Nasal cavity respiratory epithelium epithelial cell of viscerocranial mucosa (primary cell): ENCODE measurements at places on chromosomes 13 and 19. TPM values are rescaled to one million over a fixed set of nuclear protein-coding genes. Genes with fewer than 3 reads are reported as not detected.

Gene CFD
- total RNA-seq, result 4.4 and 6.4 TPM in 2 replicates

Gene LIG1
- total RNA-seq, result 6.5 and 8.2 TPM in 2 replicates

Gene SHISA7
- total RNA-seq, result not detected in 2 replicates

Gene C1QTNF9
- total RNA-seq, result not detected in 2 replicates

Gene ABCA7
- total RNA-seq, result 15.1 and 16.1 TPM in 2 replicates

Gene CAMSAP3
- total RNA-seq, result 4.4 and 11.6 TPM in 2 replicates

Gene ZNF729
- total RNA-seq, result not detected in 2 replicates

Gene GFY
- total RNA-seq, result not detected in 2 replicates

Gene IL27RA
- 0.34 and 6.1 TPM in 2 replicates for total RNA-seq

Gene ZNF296
- 0.68 and 1.2 TPM in 2 replicates for total RNA-seq
